Stomach (tissue), 19 donors: ENCODE measurements at places on chromosomes 4 and X. TPM values are rescaled to one million over a fixed set of nuclear protein-coding genes. Genes with fewer than 3 reads are reported as not detected.
A peak's percentile ranks its signal among the peaks of the same experiment; 100 is the strongest.

GRCh38 chr4:10083861-10084641 is 32.5 kb downstream of the WDR1 start:
- H3K27me3 ChIP-seq = no peaks in the 10 kb centered on the region
- peaks cover 43% of the 10 kb centered on the region for H3K4me1 ChIP-seq
- H3K4me3 ChIP-seq = no peak overlapping the region
- peaks cover 100% of the 10 kb centered on the region for H3K36me3 ChIP-seq
- peak; percentile 24 for DNase-seq

APLN gene
- 0.45 TPM for total RNA-seq

DNA sequence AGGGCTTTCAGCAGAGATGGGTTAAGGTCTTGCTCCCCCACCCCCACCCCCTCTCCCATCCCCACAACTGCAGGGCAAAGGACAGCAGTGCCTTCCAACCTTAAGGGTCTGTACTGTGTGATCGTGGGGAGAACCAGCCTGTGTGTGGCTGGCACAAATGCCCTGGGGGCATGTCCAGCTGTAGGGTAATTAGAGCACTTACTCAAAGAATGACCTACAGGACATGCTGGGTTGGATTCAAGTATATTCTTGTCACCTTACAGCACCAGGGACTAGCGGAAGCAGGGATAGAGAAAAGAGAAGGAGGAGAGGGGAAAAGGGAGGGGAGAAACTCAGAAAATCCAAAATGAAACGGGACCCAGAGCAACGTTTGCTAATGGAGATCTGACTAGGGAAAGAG is 191.3 kb upstream of the GATB start:
- H3K27me3 ChIP-seq = no peaks in the 10 kb centered on the region
- no peak overlapping the region for H3K4me3 ChIP-seq
- no peaks in the 10 kb centered on the region for H3K36me3 ChIP-seq
- no peaks in the 10 kb centered on the region for H3K4me1 ChIP-seq
- H3K27ac ChIP-seq = no peak overlapping the region
- no peak for DNase-seq

NCAPG gene
- total RNA-seq = 1.3 TPM

ZFP92 gene
- not detected for total RNA-seq

DCAF16 gene
- 12.1 TPM for total RNA-seq

- H3K4me3 ChIP-seq = no peak overlapping the region
- no peaks in the 10 kb centered on the region for H3K27me3 ChIP-seq
- no peak for DNase-seq
Measured at GRCh38 chr4:145195167-145195952, 15.0 kb upstream of the OTUD4 start.
